Mammary epithelial cell (primary cell): ENCODE measurements at places on chromosomes 7 and 10.

- no peak for DNase-seq
Observed at GRCh38 chr10:79050896-79051555, 17.7 kb upstream of the ZMIZ1 start.

GRCh38 chr10:122162671-122163173, 108.4 kb upstream of the BTBD16 start:
- DNase-seq: no peak

GRCh38 chr7:91995391-91996105, 54.9 kb downstream of the AKAP9 start:
- no peak for DNase-seq

DNA sequence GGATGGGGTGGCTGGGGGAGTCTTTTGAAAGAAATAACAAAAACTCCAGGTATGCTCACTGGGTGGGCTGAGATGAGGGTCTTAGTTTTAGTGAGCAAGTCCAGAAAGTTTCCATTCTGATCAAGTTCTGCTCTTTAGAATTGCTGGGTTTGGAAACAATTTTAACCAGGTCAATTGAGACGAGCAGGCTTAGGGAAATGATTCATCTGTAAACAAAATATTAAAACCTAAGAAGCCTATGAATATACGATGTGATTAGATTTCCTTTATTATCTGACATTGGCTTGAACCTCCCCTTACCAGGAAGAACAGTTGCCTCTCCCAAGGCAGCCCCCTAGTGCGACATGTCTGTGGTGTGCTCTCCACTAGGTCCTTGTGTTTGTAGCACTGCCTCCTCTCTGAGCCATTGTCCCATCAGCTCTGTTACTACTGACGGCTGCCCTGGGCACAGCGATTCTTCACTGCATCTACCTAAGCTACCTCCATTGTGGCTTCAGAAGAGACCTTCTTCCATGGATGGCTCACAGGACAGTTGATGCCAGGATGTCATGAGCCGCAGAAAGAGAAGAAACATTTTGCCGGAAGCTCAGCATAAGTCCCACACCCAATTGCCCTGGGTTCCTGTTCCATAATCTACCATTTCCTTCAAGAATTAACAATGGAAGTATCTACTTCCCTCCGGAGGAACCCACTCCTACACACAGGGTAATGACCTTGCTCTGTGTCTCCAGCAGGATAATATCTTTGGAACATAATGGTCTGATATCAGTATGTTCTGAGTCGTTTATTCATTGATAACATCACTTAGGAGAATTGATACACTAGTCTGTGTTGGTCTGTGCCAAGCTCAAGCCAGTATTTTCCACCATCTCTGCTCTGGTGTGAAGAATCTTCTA, 95.1 kb upstream of the ITGB1 start:
- no peak for DNase-seq

- DNase-seq: no peak
Observed at GRCh38 chr7:93015101-93015778, 102.5 kb downstream of the SAMD9 start.
